ENCODE measurements at places on chromosomes 7 and 10.

- no peak for DNase-seq
Observed at GRCh38 chr7:134513169-134513752, 14.1 kb upstream of the AKR1B10 start.

DNA sequence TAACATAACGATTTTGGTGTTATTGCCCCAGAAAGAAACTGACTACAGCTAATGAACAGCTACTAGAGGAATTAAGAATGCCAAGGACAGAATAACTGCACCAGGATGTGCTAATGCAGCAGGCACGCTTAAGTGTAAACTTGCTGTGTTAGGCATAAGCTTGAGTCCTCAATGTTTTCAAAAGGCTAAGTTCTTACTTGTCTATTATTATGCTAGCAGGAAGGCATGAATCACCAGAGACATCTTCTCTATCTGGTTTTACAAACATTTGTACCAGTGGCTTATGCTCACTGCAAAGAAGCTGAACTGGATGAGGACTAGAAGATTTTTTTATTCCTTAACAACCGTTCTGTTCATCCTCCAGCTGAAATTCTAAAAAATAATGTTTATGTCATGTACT, 1035.3 kb downstream of the NRG3 start:
- no peak for DNase-seq

GRCh38 chr10:69880301-69881081, 78.8 kb downstream of the COL13A1 start:
- no peak for DNase-seq

DNA sequence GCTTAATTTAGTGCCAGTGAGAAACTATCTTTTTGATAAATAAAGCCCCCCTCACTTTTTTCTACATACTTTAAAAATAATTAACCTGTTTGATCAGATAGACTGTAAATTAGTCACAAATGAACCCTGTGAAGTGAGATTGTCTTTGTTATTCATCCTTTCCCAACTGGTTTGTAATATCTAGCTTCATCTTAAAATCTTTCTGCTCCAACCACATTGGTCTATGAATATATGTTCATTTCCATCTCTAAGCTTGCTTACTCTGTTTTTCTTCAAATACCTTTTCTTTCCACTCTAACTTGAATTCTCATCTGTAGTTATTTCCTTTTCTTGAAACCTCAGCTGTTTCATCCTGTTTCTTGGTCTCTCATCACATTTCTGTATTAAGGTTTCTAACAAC, 12.1 kb downstream of the MARCHF5 start:
- DNase-seq: no peak

DNA sequence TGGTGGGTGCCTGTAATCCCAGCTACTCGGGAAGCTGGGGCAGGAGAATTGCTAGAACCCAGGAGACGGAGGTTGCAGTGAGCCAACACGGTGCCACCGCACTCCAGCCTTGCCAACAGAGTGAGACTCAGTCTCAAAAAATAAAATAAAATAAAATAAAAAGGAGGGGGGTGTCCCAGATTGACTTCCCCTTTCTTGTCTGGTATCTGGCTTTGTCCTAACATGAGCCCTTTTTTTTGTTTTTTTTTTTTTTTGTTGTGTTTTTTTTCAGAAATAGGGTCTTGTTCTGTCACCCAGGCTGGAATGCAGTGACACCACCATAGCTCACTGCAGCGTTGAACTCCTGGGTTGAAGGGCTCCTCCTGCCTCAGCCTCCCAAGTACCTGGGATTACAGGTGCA, 4.7 kb downstream of the CASP2 start:
- no peak for DNase-seq

GRCh38 chr7:50718311-50718710, 64.4 kb downstream of the GRB10 start:
- DNase-seq: no peak

DNA sequence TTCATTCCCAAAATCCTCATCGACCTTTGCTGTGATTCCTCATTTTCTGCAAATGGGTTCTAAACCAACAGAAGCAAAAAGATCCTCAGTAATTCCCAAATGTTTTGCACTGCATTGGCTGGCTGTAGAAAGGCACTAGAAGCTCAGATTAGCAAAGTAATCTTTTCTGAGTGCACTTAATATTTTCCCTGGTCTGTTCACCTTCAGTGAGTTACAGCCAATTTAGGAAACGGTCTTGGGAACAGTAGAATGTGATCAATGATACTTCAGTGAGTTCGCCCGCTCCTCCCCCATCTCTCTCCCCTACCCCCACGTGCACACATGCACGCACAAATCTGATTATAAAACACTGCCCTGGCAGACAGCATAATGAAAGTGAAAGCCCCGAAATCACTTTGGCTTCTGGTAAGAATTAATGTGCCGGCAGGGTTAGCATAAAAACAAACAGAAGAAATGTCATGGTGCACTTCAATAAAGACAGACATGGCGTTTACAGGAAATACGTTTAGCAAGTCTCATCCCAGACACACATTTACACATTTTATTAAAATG, 201.3 kb upstream of the CDCA7L start:
- DNase-seq: no peak

GRCh38 chr10:93629647-93630305, 17.4 kb downstream of the PDE6C start:
- no peak for DNase-seq

- no peak for DNase-seq
Observed at GRCh38 chr7:71290452-71290851, 158.5 kb downstream of the GALNT17 start.

- no peak for DNase-seq
Observed at GRCh38 chr10:100019787-100020141, 10.0 kb upstream of the DNMBP start.

DNA sequence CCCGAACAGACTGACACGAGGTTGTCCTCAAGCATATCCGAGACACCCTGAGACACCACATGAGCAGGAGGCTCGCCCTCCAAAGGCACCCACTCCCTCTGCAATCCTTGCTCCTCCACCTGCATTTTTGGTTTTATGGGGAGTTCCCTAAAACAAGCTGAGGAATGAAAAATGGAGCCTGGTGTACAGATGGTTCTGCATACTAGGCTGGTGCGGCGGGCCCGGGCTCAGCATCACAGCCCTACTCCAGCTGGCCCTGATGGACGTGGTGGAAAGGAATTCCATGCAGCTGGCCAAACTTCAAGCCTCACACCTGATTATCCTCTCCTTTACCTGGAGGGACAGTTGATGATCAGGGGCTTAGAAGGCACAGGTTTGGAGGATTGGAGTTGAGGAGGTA, 30.3 kb upstream of the JAKMIP3 start:
- no peak for DNase-seq

DNA sequence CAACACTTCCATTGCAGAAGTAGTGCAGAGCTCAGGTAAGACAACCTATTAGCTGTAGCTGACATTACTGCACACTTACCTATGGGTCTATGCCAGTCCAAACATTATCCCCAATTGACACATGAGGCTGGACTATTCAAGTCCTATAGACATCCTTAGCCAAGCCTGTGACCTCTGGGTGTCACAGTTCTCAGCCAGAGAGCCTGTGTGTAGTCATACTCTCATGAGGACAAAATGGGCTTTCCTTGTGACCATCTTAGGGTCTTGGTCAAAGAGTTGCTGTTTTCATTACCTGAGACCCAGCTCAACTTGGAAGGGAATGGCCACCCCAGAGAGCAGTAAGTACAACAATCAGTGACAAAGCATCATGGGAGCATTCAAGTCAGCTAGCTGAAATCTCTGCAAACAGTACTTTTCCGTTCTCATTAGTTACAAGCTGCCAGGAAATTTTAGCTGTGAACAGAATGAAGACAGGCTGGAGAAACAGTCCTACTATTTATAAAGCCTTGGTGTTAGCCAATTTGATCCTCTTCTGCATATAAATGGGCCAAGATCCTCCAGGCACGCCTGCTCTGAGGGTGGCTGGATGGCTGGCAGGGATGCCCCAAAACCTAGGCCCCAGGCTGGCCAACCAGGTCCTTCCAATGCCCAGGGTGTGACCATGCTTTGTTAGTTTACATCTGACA, 44.3 kb downstream of the NUDCD3 start:
- no peak for DNase-seq

- no peak for DNase-seq
Observed at GRCh38 chr7:152677808-152678670, 2.1 kb upstream of the XRCC2 start.

DNA sequence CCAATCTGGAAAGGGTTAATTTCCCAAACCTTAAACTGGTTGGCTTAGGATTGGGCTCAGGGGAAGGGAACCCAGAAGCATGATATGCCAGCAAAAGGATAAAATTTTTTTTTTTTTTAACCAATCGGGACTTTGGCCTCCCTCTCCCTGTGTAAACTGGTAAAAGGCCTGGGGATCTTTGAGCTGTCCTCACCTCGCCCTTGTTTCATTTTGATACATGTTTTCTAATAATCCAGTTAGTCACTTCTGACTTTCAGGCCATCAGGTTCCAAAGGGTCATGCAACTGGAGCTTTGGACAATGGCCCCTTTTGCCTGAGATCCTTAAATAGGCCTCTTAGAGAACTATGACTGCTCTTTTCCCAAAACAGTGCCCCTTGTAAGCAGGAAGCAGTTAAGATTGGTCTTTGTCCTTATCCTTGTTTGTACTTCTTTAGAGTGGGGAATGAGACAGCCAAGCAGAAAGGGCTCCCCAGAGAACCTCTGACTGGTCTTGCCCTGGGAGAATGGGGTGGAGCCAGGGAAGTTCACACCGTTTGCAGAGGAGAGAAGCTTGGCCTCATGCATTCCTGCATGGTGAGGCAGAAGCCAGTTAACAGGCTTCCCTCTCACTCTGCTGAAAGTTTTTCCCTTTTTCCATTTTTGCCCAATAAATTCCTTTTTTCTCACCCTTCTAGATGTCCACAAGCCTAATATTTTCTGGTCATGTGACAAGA, 424.2 kb upstream of the CNTNAP2 start:
- DNase-seq: no peak

- DNase-seq: no peak
Observed at GRCh38 chr10:119642556-119643111, 8.5 kb upstream of the BAG3 start.

- no peak for DNase-seq
Observed at GRCh38 chr7:142806022-142806356, 35.2 kb downstream of the PRSS2 start.

- DNase-seq: no peak
Observed at GRCh38 chr7:55179931-55180682, 161.3 kb downstream of the EGFR start.

DNA sequence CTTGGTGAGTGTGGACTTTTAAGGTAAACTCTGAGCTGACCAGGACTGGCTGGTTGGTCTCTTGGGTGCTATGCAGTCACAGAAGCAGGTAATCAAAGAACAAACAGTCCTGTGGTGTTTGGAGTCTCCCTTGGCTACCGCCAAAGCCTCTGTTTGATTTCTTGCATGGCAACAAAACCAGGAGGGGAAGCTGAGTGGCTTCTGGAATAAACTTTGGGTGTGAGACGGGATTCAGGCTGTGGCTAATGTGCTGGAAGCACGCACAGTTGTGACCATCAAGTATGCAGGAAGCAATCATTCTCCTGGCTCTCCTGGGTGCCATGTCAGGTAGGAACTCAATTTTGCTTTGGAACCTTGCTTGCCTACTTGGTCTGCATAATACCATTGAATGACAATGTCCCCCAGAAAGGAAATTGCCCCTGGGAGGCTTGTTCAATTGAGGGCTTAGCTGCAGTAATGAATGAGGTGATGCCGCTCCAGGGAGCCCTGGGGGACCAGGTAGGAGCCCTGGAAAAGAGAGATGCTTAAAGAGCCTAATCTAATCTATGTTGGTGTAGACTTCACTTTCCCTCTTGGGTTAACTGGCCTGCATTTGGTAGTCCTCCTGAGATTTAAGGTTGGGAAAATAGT, at the start of gene CDHR3:
Gene CDHR3, plus strand, starts transcription at position 227 of the 630 bp plus-strand sequence. Its CDS starts 55 bp downstream, at position 282.
- no peak for DNase-seq

GRCh38 chr10:4635388-4635787, 190.6 kb upstream of the AKR1E2 start:
- DNase-seq: no peak

GRCh38 chr7:76515999-76516443, 5.7 kb downstream of the UPK3B start:
- no peak for DNase-seq

- DNase-seq: peak; percentile 46
Observed at GRCh38 chr10:78657163-78657861, 411.5 kb upstream of the ZMIZ1 start.

- no peak for DNase-seq
Observed at GRCh38 chr7:158648168-158648567, 56.4 kb downstream of the NCAPG2 start.

DNA sequence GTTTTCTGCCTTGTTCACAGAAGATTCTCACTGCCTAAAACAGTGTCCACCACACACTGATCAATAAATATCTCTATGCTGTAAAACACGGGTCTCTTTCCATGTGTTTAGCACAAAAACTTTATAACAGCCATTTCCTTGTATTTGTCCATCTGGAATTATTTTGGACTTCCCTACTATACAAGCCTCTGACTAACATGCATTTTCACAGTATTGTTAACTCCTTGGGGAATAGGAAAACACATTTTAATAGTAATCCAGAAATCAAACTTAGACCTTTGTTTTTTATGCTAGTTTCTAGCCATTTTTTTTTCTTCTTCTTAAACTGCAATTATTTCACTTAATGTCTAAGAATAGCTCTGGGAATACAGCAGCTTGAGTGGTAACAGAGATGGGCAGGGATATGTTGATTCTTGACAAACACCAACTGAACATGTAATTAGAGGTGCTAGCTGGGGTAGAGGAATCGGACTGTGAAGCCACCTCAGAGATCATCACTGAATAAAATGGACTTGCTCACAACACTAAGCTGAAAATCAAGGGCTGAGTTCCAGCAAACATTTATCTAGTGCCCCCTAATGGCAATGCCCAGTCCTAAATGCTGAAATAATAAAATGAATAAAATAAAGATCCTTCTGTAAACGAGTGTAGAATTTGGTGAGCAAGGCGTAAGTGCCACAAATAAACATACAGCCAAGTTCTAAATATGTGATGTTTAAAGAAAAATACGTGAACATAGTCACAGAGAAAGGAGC, 593.1 kb downstream of the SORCS1 start:
- DNase-seq: no peak

DNA sequence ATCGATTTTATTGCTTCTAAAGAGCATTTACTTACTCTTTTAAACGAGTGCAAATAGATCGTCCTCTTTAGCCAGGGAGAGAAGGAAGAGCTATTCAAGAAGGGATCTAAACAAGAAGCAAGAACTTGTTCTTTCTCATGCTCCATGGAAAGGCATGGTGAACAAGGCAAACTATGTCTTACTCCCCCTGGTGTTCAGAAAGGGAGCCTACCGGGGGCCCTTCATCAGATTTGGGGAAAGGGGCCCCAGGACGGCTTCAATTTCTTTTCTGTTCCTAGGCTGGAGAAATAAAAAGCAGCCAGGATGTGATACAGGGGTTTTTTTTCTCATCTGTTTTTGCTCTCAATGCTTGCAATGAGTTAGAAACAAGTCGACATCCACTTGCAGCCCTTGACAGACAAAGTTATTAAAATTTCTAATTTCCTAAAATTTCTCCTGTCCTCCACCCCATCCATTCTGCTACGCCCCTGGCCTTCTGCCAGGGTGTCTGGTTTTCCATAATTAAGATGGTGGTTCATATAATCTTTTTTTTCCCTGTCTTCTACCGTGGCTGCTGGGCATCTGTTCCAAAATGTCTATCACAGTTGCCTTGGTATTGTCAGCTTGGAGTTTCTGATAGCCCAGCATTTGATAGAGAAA, 214.4 kb downstream of the CREB5 start:
- DNase-seq: no peak

GRCh38 chr7:130961128-130961601, 227.2 kb upstream of the KLF14 start:
- DNase-seq: no peak

Measured in stimulated activated CD8-positive, alpha-beta memory T cell treated with anti-CD3 and anti-CD28 coated beads, Interleukin-7, amount 100 ng/mL, for 1 hour (primary cell).